ENCODE measurements at places on chromosomes 13 and 19. TPM values are rescaled to one million over a fixed set of nuclear protein-coding genes. Genes with fewer than 3 reads are reported as not detected.

The FGF22 gene
- polyA plus RNA-seq = 0.35 TPM

The FLT1 gene
- 6.6 TPM for polyA plus RNA-seq

The SLC27A1 gene
- polyA plus RNA-seq = 30.6 TPM

The MEIS3 gene
- 4.3 TPM for polyA plus RNA-seq

The FFAR2 gene
- polyA plus RNA-seq = 4.0 TPM

The TSEN34 gene
- polyA plus RNA-seq = 32.8 TPM

The MUC16 gene
- 3.3 TPM for polyA plus RNA-seq

The PNMA8C gene
- not detected for polyA plus RNA-seq

The C5AR1 gene
- 26.9 TPM for polyA plus RNA-seq

The TUBB4A gene
- polyA plus RNA-seq = 0.68 TPM

The WDR88 gene
- polyA plus RNA-seq = not detected

The SPACA4 gene
- not detected for polyA plus RNA-seq

The NEK5 gene
- 0.20 TPM for polyA plus RNA-seq

The NCCRP1 gene
- polyA plus RNA-seq = not detected

The TUBA3C gene
- not detected for polyA plus RNA-seq

The FBN3 gene
- 0.01 TPM for polyA plus RNA-seq

The BCL2L12 gene
- 15.4 TPM for polyA plus RNA-seq
